ENCODE measurements at places on chromosomes 2 and 18.

GRCh38 chr18:67771271-67771670 lies 254.8 kb upstream of the DSEL start:
- DNase-seq, result no peak

DNA sequence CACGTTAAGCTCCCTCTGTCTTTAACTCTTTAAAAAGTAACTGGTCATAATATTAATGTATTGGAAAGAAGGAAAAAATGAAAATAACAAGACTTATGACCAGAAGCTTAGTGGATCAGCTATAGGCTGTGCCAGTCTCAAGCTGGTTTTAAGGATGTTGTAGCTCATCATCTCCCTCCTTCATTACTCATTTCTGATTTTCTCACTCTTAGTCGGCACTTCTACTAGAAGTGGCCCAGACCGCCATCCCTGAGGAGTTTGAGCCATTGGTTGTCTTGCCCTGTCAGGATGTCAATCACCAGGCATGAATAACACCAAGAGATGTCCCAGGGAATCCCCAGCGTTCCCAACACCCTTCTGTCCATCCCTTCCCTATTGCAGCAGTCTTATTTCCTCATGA lies 151.5 kb downstream of the ASXL3 start:
- DNase-seq, result no peak

- no peak for DNase-seq
Measured at GRCh38 chr2:30790879-30791278, 16.4 kb downstream of the CAPN13 start.

DNA sequence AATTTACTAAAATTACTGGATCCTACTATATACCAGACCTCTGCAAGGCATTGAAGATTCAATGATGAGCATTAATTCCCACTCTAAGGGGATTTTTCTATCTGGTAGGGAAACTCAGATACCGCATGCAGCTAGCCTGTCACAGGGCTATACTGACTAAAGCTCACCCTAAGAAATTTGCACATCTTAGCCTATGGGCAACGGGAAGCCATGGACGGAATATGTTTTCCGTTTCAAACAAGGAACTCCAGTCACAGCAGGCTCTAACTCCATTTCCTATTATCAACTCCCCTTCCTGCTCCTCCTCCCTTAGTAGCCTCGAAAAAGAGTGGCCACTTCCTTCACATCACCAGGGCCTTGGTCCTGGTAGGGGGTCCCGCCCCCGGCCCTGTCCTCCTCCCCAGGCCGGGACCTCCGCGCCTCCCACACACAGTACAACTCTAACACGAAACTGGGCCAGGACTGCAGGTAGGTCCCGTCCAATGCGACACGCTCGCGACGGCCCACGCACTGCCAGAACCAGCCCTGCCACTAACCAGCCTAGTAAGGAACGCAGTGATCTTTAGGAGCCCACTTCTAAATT lies 659 bp upstream of the COX5B start:
- no peak for DNase-seq

DNA sequence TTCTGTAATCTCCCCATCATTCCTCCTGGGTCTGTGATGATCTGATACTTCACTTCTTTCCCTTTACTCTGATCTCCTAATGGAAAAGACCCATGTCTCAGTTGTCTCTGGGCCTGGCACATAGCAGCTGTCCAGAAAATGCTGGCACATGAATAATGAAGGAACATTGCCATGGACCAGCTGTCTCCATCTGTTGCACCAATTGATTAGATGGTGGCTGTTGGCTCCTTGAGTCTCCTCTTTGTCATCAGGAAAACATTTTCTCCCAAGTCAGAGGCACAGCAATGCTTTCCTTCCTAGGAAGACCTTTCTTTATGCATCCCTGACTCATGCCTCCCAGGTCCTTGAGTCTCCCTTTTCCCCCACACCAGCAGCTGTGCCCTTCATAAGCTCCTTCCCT lies 286.2 kb upstream of the CXCR4 start:
- no peak for DNase-seq

- no peak for DNase-seq
Measured at GRCh38 chr2:9760902-9761228, 82.4 kb upstream of the TAF1B start.

DNA sequence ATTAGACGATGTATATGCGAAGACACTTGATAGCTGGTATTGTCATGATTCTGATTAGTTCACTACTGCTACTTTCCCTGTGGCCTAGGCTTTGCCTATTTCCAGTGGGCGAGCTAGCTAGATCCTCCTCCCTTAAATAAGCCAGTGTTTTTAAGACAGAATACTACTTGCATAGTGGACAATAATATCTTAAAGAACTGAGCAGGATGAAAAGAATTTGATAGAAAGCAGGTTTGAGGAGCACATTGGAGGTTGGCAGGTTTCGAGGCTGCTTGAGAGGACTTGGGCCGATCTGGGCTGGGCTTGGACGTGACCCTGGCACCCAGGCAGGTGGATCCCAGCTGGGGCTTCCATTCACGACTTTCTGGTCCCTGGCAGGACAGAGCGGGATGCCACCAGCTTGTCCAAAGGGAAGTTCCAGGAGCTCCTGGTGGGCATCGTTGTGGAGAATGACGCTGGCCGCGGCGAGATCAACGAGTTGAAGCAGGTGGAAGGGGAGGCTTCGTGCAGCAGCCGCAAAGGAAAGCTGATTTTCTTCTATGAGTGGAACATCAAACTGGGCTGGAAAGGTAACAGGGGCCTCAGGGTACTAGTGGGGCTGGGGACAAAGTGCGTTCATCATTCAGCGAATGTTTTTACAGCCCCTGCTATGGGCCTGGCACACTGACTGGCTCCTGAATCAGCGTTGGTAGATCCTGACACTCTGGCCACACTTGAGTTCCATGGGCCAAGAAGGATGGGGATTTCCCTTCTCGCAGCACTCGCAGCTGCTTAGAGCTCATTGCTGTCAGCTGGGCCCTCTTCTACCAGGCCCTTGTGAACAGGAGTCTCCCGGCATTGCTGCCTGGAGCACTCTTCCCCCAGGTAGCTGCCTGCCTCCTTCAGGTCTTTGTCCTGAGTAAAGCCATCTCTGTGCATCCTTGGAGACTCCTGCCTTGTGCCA lies 16.9 kb downstream of the C2orf74 start:
- DNase-seq, result peak; percentile 19

GRCh38 chr18:12377556-12378197 lies 650 bp upstream of the AFG3L2 start:
- no peak for DNase-seq

GRCh38 chr18:27184115-27185024 lies 738 bp downstream of the CHST9 start:
- DNase-seq, result no peak
